ENCODE measurements at places on chromosomes 1 and 21.

DNA sequence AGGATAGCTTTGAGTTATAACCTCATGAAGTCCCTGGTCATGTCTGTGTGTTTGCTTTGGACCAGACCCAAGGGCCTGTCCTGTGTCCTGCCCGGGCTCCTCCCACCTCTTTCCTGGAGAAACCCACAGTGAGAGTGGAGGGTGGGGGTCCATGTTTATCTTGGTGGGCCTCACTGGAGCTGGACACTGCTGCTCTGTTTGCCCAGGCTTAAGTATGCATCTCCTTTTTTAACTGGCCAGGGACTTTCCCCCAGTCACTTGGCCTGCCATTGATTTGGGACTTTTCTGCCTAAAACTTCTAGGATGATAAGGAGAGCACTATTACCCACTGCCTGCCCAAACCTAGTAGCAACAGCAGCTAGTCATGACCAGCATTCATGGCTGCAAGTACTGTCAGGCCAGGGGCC, 49.8 kb downstream of the DDR2 start:
- DNase-seq, result no peak

DNA sequence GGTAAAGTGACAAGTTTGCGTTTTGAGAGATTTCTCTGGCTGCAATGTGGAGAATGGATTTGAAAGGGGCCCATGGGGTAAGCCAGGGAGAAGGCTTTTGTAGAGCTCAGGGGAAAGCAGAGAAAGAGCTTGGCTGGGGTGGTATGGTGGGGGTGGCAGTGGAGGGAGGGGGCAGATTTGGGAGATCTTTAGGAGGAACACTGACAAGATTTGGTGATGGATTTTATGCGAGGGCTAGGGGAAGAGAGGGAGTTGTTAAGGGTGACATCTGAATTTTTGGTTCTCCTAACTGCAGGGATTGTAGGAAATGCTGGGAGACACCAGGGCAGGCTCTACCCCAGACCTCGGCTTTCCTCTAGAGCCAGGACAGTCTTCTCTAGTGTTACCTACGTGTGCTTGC, 108.7 kb upstream of the ZNF678 start:
- no peak for DNase-seq

- DNase-seq, result no peak
Observed at GRCh38 chr1:234856845-234857245, 246.9 kb upstream of the IRF2BP2 start.

DNA sequence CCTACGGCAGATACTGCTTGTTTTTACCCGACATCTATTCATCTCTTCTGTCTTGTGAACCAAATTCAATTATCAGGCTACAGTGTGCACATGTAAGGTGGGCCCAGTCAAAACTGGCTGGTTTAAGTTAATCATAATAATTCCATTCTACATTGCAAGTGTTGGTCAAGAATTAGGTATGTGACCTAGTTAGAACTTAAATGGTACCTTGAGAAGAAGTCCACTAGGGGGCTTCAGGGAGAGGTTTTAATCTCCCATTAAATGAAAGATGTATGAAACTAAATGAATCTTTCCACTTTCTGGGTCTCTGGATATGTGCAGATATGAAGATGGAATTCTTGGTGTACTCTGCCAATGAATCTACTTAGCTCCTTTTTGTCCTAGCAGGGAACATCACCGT, 187.1 kb downstream of the CDC42BPA start:
- DNase-seq, result peak; percentile 48

GRCh38 chr1:182087719-182088350, 26.3 kb upstream of the ZNF648 start:
- no peak for DNase-seq

GRCh38 chr1:216420746-216421145, 2.5 kb downstream of the USH2A start:
- DNase-seq, result no peak

- no peak for DNase-seq
Observed at GRCh38 chr1:67191668-67192520, 25.6 kb downstream of the IL23R start.

- DNase-seq, result no peak
Observed at GRCh38 chr1:151613282-151613780, 1.5 kb downstream of the SNX27 start.

- DNase-seq, result no peak
Observed at GRCh38 chr1:235113183-235113917, 15.3 kb downstream of the TOMM20 start.

DNA sequence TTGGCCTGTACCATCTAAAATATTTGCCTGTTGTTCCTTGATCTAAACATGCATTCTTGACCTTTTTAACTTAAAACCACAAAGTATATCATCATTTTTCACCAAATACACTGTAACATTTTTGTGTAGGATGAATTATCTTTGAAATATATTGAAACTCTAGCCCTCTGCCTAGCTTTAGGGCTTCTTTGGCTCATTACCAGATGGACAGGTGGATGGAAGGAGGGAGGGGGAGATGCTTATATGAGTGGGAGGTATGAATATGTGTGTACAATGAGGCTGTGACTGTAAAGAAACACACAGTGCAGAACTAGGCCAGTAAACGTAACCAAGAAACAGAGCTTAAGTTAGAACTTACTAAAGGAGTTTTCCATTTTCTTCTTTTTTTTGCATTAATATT, 118.5 kb downstream of the ESRRG start:
- no peak for DNase-seq

- DNase-seq, result no peak
Observed at GRCh38 chr1:110184446-110184845, 25.7 kb upstream of the KCNC4 start.

DNA sequence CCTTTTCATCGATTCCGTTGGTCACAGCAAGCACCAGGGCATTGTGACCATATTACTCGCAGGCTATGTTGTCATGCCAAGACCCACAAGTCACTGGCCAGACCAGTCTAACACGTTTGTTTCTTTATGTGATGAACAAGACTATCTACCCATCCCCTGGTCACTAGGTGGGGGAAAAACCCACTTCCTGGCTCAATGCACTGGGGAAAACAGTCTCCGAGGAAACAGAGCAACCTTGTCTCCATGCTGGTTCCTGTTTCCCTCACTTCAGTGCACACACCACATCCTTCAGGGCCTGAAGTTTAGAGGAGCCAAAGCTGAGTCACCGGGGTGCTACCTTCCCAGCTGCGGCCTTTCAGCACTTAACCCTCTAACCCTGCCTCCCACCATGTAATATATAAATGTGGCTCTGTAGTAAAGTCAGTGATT, 20.9 kb downstream of the ERICH3 start:
- peak; percentile 9 for DNase-seq

DNA sequence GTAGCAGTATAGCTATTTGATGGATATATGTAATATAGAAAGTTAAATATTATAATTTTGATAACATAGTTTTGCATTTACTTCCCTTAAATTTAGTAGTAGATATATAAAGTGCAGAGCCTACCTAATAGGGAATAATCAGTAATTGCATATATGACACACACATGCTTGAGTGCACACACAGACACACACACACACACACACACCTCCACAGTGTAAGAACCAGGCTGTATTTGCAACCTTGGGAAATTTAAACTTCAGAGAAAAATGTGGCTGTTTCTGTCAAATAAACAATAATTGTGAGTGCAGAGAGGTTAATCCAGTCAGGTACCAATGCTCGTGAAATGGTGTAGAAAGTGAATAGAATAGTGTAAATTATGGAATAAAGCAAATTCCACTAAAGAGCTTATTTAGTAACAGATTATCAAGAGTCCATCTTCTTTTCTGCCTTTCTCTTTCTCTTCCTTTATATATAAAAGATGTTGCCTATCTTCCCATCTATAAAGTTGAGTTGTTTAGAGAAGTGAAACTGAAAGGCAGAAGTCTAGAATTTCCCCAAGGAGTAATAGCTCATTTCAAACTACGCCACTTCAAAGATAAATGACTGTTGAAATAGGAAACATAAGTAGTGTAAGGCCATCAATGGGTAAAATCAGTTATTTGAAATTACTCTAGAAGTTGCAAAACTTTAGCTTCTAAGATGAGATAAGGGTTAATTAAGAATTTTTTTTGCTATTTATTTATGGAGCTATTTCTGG, 273.7 kb downstream of the SRGAP2C start:
- no peak for DNase-seq

- DNase-seq, result no peak
Observed at GRCh38 chr1:169009666-169010065, 96.8 kb upstream of the ATP1B1 start.

- no peak for DNase-seq
Observed at GRCh38 chr1:156423422-156424352, 54.7 kb downstream of the RHBG start.

GRCh38 chr1:72399807-72400206, 117.5 kb upstream of the NEGR1 start:
- DNase-seq, result no peak

- DNase-seq, result no peak
Observed at GRCh38 chr1:84763912-84764680, 73.8 kb upstream of the SSX2IP start.

DNA sequence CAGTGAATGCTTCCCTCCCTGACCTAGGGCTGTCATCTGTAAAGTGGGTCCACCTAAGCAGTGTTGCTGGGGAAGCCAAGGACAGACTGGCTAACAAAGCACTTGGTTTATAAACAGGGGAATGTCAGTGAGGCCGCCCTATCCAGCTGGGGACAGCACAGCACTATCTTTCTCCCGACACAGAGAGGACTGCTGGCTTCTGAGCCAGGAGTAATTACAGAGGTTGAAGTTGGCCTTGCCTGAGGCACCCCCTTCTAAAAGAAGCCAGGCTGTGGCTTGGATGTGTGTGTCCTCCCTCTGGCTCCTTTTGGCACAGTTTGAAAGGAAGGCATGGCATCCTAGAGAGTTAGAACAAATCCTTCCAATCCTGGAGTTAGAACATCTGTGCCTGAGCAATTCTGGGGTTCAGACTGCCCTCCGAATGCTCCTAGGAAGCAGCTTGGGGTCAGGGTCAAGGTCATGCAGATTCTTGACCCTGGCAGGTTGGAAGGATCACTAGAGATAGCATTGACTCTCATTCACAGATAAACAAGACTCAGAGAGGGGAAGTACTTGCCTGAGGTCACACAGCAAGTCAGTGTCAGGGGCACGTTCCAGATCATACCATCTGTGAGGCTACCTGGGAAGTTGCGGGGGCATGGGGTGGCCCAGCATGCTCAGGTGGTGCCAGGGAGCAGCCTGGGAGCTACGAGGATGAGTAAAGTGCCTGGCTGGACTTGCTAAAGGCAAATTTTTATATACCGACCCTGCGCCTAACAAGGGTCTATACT, 1.3 kb upstream of the LDLRAP1 start:
- DNase-seq, result no peak

GRCh38 chr1:201104141-201104540, 8.1 kb downstream of the CACNA1S start:
- no peak for DNase-seq

DNA sequence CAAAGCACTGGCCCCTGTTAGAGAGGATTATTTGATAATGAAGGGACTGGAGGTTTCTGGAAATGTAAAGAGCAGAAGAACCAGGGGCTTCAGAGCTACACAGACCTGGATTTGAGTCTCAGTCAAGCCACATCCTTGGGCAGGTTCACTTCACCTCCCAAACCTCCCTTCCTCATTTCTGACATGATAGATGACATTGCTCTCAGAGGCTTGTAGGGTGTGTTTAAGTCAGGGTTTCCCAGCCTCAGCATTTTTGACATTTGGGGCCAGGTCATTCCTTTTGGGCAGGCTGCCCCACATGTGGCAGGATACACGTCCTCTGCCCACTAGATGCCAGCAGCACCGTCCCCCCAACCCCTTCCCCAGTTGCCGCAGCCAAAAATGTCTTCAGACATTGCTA, 474.6 kb downstream of the MATN1 start:
- no peak for DNase-seq

- DNase-seq, result no peak
Observed at GRCh38 chr1:216330262-216330661, 93.0 kb downstream of the USH2A start.

DNA sequence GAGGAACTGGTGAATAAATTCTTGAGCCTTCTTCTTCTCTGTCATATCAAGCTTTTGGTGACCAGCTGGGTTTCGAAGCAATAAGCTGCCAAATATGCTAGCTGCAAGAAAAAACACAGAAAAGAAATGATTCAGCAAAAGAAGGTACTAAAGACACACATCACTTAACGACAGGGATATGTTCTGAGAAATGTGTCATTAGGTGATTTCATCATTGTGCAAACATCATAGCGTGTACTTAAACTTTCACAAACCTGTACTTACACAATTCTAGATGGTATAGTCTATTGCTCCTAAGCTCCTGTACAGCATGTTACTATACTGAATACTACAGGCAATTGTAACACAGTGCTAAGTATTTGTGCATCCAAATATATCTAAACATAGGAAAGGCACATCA, 2.9 kb upstream of the MTF1 start:
- DNase-seq, result no peak

- DNase-seq, result peak; percentile 67
Observed at GRCh38 chr1:22753481-22753971, 42.9 kb downstream of the EPHB2 start.

DNA sequence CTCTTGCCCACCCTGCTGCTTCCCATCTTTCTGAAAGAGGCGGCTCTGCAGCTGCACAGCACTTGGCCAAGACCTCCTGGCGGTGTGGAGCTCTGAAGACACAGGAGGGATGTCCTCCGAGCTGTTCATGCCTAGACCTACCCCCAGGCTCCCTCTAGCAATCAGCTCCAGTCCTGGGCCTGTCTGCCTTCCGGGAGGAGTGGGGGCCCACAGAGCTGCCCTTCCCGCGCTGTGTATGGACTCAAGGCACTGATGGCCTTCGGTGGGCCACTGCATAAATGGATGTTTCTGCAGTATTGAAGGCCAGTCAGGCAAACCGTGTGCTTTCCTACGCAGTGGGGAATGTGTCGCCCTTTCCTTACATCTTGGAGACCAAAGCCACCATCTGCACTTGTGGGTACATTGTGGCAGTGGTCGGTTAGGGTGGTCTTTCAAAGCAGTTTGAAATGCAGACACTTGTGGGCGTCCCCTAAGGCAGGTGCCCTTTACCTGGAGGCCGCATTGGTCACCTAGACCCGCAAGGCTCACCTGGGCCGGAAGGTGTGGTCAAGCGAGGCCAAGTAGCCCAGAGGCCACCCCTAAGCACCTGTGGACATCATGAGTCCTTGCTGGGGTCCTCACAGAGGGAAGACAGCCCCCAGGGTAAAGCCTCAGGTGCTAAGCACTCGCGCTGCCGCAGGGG, 912 bp upstream of the PKNOX1 start:
- DNase-seq, result no peak

GRCh38 chr21:38354231-38354630, 97.4 kb downstream of the KCNJ15 start:
- no peak for DNase-seq

DNA sequence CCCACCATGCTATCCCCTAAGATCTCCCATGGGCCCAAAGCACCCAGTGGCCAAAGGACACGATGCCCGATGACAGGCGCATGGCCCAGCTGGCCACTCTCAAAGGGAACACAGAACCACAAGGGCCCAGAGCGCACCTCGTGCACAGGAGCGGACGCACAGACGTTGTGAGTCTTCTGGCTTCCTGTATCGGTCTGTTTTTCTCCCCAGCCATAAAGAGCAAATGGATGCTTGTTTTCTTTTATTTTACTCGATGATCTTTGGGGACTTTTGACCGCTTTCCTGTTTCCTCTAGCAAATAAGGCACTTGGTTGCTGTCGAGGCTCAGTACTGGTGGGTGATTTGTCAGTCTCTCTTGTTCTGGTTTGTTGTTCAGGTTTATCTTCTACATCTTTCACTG, 16.2 kb downstream of the CCSAP start:
- no peak for DNase-seq

GRCh38 chr1:211738096-211738690, 62.8 kb upstream of the NEK2 start:
- DNase-seq, result no peak

- no peak for DNase-seq
Observed at GRCh38 chr21:14959343-14959742, 105.5 kb downstream of the NRIP1 start.
